ENCODE measurements at places on chromosomes 2 and 18. TPM values are rescaled to one million over a fixed set of nuclear protein-coding genes. Genes with fewer than 3 reads are reported as not detected.

DSG1 gene
- total RNA-seq = not detected

TRABD2A gene
- total RNA-seq = 6.4 TPM

SCYGR7 gene
- total RNA-seq = not detected

TANC1 gene
- 16.3 TPM for total RNA-seq

CFC1 gene
- total RNA-seq = not detected

CAVIN2 gene
- 10.4 TPM for total RNA-seq

LRRC30 gene
- not detected for total RNA-seq

REG3G gene
- not detected for total RNA-seq

BMP10 gene
- total RNA-seq = not detected

REG1B gene
- total RNA-seq = not detected

MYO1B gene
- 83.3 TPM for total RNA-seq

RASGRP3 gene
- 0.71 TPM for total RNA-seq

EVX2 gene
- under 0.01 TPM for total RNA-seq

IL37 gene
- not detected for total RNA-seq

MPP4 gene
- total RNA-seq = 0.65 TPM

TMEM163 gene
- total RNA-seq = not detected

G6PC2 gene
- not detected for total RNA-seq

ASB18 gene
- not detected for total RNA-seq

PJVK gene
- total RNA-seq = 1.8 TPM

UCN gene
- total RNA-seq = 0.14 TPM

UGT1A9 gene
- under 0.01 TPM for total RNA-seq

UGT1A3 gene
- not detected for total RNA-seq

TDRD15 gene
- total RNA-seq = not detected

SATB2 gene
- 19.0 TPM for total RNA-seq

SLC5A7 gene
- total RNA-seq = not detected

NTSR2 gene
- total RNA-seq = not detected

HOXD8 gene
- 1.6 TPM for total RNA-seq

UGT1A4 gene
- total RNA-seq = not detected

ANO7 gene
- 0.83 TPM for total RNA-seq

SCN7A gene
- total RNA-seq = 0.14 TPM

PIGN gene
- total RNA-seq = 59.4 TPM

ABCB11 gene
- total RNA-seq = not detected

DNAH6 gene
- 0.09 TPM for total RNA-seq

FEV gene
- not detected for total RNA-seq

SNTG2 gene
- total RNA-seq = not detected

RFX8 gene
- total RNA-seq = 2.0 TPM

NIF3L1 gene
- total RNA-seq = 19.1 TPM

NEU2 gene
- not detected for total RNA-seq

NLRC4 gene
- total RNA-seq = not detected

KCNG2 gene
- 4.7 TPM for total RNA-seq

CFAP221 gene
- not detected for total RNA-seq

GLI2 gene
- total RNA-seq = 11.3 TPM

DUSP2 gene
- total RNA-seq = 0.28 TPM

FAM237A gene
- not detected for total RNA-seq

GAD1 gene
- total RNA-seq = 0.28 TPM

FABP1 gene
- total RNA-seq = not detected

SERPINB3 gene
- not detected for total RNA-seq

ANKRD30BL gene
- not detected for total RNA-seq

ALPI gene
- not detected for total RNA-seq

ICOS gene
- total RNA-seq = not detected

FOXD4L1 gene
- total RNA-seq = 0.09 TPM
